ENCODE measurements at places on chromosomes 3 and 15.

GRCh38 chr3:127590282-127590592 is 296 bp downstream of the TPRA1 start:
- peak; percentile 44 for DNase-seq

DNA sequence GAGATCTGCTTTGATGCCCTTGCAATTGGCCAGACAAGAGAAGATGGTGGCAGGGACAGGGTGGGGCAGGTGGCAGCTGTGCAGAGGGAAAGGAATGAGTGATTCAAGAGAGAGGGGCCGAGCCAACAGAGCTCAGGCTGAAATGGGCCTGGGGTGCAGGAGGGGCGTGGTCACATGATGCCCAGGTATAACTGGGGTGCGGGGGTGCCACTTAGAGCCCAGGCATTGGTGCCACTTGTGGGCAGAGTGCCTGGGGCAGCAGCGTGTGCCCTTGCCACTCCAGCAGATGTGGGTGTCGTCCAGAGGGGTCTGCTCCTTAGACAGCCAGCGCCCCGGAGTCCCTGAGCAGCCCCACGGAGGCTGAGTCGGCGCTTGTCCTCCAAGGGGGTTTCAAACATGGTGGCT is 88.7 kb downstream of the PLXNA1 start:
- no peak for DNase-seq

GRCh38 chr15:81085898-81086297 is 48.2 kb upstream of the CFAP161 start:
- DNase-seq, result no peak

DNA sequence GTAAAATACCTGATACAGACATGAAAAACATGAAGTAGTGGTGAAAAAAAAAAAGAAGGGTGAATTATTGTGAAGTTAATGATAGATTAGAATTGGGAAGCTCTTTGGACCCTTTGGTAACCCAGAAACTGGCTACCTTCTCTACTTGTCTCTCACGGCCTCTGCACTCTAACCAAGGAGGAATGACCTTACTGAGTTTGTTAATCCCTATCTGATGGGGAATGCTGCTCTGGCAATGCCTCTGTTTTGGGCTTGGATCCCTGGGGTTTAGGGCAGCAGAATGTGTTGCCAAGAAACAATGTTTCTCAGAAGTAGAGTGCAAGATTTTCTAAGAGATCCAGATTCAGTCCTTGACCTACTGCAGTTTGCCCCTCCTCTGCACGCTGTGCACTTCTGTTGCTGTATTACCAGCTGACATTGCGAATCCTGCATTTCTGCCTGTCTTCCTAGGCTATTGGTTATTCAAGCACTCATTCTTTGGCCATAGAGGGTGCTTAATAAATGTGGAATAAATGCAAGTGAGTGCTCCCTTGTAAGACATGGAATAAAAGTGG is 49.2 kb upstream of the MAP3K13 start:
- no peak for DNase-seq

DNA sequence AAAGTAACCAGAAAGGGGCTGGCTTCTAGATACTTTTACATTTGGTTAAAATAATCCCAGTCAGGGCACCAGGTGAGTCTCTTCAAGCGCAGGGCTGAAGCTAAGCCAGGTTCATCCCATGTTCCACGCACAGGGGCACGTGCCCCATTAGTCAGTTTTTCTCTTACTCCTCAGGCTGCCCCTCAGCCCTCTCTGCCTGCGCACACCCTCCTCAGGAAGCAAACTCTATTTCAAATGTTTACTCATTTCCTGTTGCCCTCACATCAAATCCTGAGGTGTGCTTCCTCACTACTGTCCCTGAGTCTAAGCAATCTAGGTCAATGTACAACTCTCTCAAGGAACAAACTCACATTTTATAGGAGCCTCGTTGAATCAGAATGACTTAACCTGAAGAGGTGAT is 48.5 kb downstream of the THBS1 start:
- peak; percentile 71 for DNase-seq

DNA sequence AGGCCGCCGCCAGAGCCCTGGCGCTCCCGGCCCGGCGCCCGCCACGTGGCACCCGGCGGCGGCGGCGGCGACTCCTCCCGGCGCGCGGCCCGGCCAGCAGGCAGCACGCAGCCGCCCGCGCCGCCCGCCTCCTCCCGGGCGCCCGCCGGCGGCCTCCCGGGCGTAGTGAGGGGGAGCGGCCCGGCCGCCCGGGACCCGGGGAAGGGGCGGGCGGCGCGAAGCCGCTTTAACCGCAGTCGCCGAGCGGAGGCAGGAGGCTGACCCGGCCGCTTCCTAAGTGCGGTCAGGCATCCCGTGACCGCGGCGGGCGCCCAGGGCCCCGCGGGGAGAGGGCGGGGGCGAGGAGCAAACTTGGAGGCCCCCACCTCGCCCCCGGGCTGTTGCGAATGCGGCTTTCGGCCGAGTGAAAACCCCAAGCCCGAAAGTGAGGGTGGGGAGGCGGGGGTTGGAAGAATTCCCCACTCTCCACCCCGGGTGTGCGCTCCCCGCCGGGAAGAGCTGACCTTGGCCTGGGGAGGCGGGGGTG is 1.7 kb upstream of the HES1 start:
- peak; percentile 38 for DNase-seq

- peak; percentile 79 for DNase-seq
Measured at GRCh38 chr15:40310001-40310959, 2.5 kb upstream of the PLCB2 start.

DNA sequence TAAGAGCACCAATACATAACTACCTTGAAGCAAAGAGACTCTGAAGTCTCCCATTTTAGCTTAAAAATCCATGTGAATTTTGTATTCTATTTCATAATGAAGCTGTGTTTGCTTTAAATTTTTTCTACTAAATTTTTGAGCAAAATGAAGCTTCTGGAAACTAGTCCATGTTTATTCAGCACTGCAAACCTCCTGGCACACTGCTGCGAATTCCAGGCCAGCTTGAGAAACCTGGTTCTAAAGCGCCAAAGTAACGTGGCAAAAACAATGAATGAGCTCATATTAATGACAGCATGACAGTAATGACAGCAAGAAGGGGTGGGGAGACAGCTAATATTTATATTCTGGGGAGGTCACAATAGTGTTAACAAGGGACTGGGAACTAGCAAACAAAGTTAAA is 25.7 kb downstream of the CEP152 start:
- no peak for DNase-seq

- no peak for DNase-seq
Measured at GRCh38 chr3:9340472-9340902, 22.4 kb upstream of the THUMPD3 start.

DNA sequence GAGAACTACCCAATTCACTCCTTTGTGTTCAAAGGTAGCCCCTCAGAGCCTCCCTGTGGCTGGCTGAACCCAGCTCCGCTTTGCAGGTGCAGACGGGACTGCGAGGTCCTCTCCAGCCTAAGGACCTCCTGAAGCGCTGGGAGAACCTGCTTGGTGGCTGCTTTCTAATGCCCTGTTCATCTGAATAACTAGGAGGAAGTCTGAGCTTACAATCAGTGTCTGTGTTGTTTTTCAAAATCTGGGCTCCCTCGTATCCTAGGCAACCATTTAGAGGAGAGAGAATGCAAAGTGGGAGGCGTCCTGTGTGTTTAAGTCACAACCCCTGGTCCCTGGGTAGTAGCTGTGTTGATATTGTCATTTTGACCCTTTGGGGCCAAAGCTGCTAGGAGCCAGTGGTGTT is 99.9 kb downstream of the GABRG3 start:
- no peak for DNase-seq

- DNase-seq, result no peak
Measured at GRCh38 chr15:81809543-81809942, 236.3 kb downstream of the MEX3B start.

GRCh38 chr3:3560591-3561311 is 238.5 kb upstream of the LRRN1 start:
- DNase-seq, result no peak

DNA sequence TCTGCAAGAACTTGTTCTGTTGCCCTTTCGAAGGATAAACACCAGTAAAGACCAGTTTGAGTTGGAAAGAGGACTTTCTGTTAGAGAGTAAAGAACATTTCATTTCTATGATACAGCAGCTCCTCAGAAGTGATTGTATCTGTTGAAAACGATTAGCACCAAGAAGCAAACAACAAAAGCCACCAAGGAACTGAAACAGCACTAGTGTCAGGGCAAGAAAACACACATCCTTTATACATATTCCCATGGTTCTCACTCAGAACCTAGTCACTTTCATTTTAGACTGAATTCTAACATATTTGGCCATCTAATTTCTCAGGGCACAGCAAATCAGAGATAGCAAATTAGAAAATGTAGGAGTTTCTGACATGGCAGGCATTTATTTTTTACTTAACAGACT is 116.1 kb downstream of the ATP1B3 start:
- DNase-seq, result no peak

GRCh38 chr15:64653757-64654156 is 121.6 kb downstream of the RBPMS2 start:
- DNase-seq, result no peak

GRCh38 chr15:85008474-85009260 is 27.0 kb downstream of the PDE8A start:
- DNase-seq, result no peak

GRCh38 chr3:59771768-59772181 is 722.0 kb upstream of the CFAP20DC start:
- DNase-seq, result no peak

- no peak for DNase-seq
Measured at GRCh38 chr3:126883241-126883640, 99.7 kb upstream of the PLXNA1 start.

GRCh38 chr3:169965562-169966427 is 812 bp upstream of the SEC62 start:
- DNase-seq, result peak; percentile 8

DNA sequence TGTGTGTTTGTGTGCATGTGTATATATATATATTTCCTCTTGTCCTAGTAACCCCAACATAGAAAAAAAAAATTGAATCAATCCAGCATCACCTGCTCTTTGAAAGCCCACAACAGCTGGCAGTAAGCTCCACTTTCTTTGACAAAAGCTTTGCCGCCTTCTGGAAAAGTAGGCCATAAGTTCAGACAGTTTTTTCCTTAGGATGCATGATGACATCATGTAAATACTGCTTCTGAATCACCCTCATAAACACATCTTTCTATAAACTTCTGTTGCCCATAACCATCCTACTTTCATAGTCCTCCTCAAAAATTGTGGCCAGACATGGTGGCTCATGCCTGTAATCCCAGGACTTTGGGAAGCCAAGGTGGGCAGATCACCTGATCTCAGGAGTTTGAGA is 67.4 kb downstream of the CSNK1G1 start:
- DNase-seq, result no peak

GRCh38 chr3:165549665-165550064 is 287.6 kb downstream of the BCHE start:
- no peak for DNase-seq

DNA sequence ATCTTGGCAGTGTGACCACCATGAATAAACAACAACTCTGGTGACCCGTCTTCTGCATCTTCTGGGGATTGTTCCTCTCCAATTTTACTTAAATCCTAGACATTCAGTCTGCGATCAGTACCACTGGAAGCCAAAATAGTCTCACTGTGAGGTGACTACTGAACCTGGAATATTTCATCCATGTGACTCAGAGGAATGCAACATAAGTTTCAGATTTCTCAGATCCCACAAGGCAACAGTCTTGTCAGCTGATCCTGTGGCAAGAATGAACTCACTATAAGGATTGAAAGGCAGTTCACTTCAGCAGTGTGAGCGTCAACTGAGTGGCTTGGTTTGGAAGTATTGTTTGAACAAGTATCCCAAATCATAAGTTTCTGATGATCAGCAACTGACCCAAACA is 13.2 kb downstream of the NSUN3 start:
- no peak for DNase-seq

DNA sequence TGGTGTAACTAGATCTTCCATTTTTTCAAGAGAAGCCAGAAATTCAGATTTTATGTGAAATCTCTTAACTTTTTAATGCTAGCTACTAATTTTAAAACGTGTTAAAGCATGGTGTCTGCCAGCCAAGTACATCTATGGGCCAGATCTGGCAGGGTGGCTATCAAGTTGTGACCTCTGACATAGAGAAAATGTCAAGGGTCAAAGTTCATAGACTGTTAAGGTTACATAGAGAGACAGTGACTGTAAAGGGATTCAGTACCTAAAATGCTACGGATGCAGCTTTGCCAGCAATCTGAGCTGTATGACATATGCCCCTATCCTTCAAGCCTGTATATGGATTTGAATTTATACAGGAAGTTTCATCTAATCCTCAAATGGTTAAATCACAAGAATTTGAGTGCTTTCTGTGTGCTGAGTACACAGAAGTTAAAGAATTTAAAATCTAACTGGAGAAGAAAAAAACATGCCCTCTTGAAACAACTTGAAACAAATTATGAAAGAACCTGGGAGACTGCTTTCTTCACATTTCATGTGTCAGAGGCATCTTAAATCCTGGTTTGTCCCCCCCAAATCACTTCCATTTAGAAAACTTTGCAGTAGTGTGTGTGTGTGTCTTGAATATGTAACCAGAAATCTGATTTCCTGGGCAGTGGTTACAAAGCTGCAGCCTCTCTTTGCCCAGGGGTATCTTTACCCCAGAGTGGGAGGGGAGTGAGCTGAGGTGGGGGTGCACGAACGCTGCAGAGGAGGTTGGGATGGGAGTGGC is 895 bp upstream of the ARHGAP31 start:
- DNase-seq, result no peak

- DNase-seq, result no peak
Measured at GRCh38 chr15:65956307-65956706, 87.0 kb downstream of the RAB11A start.

GRCh38 chr15:80747317-80748053 is 31.7 kb upstream of the CEMIP start:
- DNase-seq, result no peak

DNA sequence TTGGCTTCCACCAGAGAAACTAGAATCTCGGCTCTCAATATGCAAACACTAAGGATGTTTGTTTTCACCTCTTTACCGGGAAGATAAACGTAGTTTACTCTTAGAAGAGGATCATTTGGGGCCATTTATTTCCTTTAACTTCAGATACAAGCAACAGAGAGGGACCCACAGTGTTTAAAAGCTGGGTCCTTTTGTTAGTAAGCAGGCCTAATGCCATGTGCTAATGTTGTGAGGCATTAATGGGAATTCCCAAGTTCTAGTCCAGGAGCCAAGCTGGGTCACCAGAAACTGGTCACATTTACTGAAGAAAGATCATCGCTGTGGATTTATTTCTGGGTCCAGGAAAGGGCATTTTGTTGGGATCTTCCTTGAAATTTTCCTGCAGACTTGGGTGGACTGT is 78.1 kb upstream of the ADAMTS9 start:
- DNase-seq, result no peak

DNA sequence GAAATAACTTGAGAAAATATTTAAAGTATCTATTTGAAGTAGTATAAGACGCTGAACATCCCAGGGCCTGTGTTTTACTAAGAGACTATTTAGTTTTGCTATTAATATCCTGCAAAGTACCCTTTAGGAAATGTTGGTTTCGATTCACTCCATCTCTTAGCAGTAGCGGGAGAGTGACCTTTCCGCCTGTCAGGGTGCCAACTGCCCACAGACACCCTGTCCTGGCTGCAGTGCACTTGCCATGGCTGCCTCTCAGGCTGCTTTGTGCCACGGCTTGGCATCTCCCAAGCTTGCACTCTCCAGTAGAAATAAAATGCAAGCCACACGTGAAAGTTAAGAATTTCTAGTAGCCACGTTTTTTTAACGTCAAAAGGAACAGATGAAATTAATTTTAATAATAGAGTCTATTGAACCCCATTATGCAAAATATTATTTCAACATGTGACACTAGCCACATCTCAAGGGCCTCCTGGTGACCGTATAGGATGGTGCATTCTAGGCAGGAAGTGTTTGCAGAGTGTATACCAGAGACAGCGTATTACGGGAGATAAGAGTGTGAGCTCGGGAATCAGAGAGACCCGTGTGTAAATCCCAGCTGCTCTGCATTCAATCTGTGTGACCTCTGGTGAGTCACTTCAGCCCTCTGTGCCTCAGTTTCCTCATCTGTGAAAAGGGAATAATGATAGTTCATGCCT is 19.8 kb downstream of the ADAMTS9 start:
- no peak for DNase-seq
